SK-N-SH (cell line): ENCODE measurements at places on chromosomes 4 and X. TPM values are rescaled to one million over a fixed set of nuclear protein-coding genes. Genes with fewer than 3 reads are reported as not detected.

PRKG2 gene
- polyA plus RNA-seq: not detected in 2 replicates

DNA sequence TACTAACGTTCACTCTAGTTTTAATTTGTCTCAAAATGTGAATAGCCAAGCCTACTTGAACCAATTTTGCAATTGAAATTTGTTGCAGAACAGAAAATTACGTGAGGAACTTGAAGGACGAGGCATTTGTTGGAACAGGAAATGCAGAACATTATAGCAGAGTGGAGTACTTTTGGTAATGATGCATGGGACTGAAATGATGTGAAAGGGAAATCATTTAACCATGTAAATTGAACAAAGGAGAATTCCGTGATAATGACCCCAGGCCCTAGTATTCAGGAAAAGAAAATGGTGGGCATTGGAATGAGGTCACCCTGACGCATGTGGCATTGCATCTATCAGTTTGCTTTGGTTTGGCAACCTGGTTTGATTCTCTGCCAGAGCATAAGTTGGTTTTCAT is 44.9 kb upstream of the BEND4 start:
- DNase-seq: no peak

- no peak for DNase-seq
These were observed 206.6 kb downstream of the PTTG2 start for GRCh38 chr4:38166768-38167167.

- DNase-seq: no peak
These were observed 86.1 kb downstream of the ADRA2C start for GRCh38 chr4:3852309-3852708.

DNA sequence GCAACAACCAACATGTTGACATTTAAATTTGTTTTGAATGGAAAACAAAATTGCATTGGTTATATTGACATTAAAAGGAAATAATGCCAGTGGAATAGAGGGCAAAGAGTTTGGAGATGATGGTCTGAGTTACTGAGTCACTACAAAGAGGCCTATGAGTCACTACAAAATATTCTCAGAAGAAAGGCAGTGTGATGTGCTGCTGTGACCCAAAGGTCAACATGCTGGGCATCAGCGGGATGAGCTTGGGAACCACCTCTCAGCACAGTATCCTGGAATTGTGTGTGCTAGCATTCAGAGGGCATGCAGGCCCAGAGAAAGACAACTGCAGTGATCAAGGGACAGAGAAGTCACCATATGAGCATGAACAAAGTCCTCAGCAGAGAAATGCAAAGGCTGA is 2.8 kb downstream of the CMC4 start:
- DNase-seq: no peak

WDFY3 gene
- 13.8 and 17.4 TPM in 2 replicates for polyA plus RNA-seq

NOX1 gene
- polyA plus RNA-seq: not detected in 2 replicates

- no peak for DNase-seq
These were observed 759.9 kb downstream of the PDHA2 start for GRCh38 chr4:96599752-96600151.

FHIP1A gene
- polyA plus RNA-seq: 1.3 and 2.2 TPM in 2 replicates

DNA sequence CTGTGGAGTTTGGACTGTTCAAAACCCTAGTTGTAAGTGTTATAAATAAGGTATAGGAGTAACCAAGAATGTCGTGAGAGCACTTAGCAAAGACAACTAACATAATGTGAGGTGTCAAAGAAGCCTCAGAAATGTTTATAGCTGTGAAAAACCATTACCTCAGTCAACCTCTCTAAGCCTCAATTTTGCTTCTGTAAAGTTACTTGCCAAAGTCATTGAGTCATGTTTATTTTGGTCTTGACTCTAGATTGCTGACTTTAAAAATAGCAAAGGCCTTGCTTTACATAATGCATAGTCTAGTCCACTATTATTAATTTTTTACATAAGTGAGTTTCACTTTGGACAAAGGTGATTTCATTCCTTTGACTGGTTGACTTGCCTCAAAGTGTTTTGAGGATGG is 257.6 kb upstream of the CXXC4 start:
- DNase-seq: no peak

LPAR4 gene
- polyA plus RNA-seq: not detected in 2 replicates

GRCh38 chr4:153238135-153238919 is 34.1 kb downstream of the TRIM2 start:
- DNase-seq: no peak

GIMD1 gene
- not detected in 2 replicates for polyA plus RNA-seq

- DNase-seq: no peak
These were observed 36.3 kb downstream of the SNCA start for GRCh38 chr4:89800527-89801103.

LRAT gene
- not detected in 2 replicates for polyA plus RNA-seq

- DNase-seq: no peak
These were observed 10.4 kb downstream of the ACOT9 start for GRCh38 chrX:23732704-23733103.

DCX gene
- 0.26 and 0.88 TPM in 2 replicates for polyA plus RNA-seq

- DNase-seq: no peak
These were observed 82.3 kb downstream of the SRPX start for GRCh38 chrX:38138157-38138891.
